ENCODE measurements at places on chromosomes 6 and 20.

DNA sequence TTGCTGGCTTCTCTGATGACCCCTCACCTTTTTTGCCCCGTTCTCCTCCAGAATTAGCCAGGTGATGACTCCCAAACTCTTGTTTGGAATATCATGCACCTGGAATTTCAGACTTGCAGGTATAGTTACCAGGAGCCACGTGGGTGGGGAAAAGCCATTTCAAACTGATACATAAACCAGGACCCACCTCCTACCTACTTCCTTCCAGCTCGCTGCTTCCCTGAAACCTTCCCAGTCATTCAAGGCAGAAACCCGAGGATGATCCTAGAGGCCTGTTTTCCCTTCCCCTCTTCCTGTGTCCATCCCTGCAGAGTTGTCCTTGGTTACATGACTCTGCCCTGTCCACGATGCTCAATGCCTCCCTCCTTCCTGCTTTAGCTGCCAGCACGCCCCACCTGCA, 101.9 kb downstream of the MTHFD1L start:
- DNase-seq, result no peak

GRCh38 chr6:13908955-13909381, 15.8 kb upstream of the RNF182 start:
- DNase-seq, result peak; percentile 52

DNA sequence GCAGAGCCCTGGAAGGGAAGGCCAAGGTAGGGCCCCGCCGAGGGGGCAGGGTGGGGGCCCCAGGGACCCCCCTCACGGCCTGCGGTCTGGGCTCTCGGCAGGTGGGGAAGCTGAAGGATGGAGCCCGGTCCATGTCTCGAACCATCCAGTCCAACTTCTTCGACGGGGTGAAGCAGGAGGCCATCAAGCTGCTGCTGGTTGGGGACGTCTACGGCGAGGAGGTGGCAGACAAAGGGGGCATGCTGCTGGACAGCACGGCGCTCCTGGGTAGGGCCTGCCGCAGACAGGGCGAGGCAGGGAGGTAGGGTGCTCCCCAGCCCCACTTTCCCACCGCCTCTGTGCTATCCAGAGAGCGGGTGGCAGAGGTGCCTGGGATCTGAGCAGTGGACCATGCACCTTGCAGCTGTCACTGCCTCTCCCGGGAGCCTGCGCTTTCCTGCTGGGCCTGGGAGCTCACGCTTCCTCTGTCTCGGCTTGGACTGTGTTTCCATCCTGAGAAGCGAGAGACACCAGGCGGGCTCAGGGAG, 83.1 kb downstream of the SYNJ2 start:
- DNase-seq, result no peak

DNA sequence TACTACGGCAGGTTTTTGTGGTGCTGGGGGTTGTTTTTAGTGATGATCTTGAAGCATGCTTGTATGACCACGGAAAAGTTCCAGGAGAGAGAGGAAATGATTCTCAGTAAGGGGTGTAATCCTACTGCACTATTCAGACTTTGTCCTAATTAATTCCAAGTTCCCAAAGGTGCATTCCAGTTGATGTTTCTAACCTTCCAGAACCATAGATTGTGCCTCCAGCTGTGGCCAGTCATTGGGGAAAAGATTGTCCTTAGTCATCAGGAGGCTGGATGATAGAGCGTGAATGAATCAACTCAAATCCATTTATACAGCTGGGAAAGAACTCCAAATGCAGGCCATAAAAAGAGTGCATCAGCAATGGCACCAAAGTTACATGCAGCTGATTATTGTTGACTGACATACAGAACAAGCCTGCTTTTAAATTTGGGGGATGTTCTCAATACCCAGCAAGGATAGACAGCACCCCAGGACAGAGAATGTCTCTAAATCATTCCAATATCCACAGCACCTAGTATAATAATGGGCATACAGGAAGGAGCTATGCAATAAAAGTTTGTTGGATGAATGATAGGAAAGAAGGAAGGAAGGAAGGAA, 27.8 kb upstream of the PKHD1 start:
- DNase-seq, result no peak

GRCh38 chr20:10260316-10260715, 41.7 kb downstream of the SNAP25 start:
- no peak for DNase-seq

DNA sequence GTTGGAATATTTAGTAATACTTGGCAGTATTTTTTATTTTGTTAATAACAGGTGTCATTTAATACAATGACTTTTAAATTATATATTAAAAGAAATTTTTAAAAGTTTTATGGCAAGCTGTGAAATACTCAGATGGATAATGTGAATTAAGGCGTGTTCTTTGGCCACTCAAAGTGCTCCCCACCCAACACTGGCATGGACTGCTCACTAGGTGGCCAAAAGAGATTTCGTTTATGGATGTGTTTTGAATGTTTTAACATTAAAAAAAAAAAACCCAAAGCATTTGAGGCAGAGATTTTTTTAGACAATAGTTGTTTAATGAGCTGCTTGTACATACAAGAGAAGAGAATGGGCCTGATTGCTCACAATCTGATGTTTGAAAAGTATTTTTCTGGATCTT, 86.5 kb downstream of the QKI start:
- no peak for DNase-seq

DNA sequence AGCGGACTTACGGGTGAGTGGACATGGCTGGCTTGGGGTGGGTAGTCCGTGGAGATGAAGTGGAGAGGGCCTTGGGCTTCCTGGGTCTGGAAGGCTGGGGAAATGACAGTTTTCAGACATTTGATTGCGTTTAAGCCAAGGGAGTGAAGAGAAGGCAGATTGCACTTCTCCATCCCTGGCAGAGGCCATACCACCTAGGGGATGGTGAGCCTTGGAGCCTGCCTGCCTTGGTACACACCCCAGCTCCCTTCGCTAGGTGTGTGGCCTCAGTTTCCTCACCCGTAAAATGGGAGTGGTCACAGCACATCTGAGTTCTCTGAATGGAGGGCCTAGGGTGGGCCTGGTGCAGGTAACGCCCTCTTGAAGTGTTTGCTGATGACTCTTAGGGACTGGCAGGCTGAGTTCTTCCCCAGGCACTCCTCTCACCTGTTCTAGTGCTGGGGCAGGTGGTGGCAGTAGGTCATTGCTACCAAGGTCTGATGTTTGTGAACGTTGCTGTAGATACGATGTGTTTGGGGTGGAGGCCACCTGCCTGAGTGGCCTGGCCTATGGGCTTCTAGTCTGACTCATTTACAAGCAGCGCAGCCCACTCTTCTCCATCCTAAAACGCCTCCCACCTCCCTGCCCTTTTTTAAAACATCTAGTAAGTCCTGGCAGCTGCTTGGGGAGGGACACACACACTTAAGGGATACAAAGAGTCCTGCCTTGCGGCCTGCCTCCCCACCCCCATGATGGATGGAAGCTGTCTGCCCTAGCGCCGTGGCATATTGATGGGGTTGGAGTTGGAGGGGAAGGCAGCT, 2.3 kb downstream of the RBM38 start:
- DNase-seq, result no peak

GRCh38 chr6:155077784-155078183, 82.7 kb downstream of the TIAM2 start:
- peak; percentile 36 for DNase-seq

- peak; percentile 92 for DNase-seq
Measured at GRCh38 chr6:37990762-37991525, 171.4 kb downstream of the ZFAND3 start.

DNA sequence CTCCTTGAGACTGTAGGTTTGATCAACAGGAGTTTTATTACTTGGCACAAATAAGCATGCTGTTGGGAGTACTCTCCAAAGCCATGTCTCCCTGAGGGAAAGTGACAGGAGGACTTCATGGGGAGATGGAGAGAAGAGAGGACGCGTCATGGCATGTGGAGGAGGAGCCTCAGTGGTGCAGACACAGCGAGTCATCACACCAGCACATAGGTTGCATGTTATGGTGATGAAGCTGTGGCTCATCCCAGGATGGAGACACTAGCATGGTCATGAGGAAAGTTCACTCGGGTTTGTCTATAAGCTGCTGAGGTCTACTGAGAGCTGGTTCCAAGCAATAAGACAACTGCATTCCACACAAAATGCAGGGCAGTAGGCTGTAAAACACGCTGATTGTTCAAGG, 13.2 kb upstream of the SSTR4 start:
- DNase-seq, result no peak

DNA sequence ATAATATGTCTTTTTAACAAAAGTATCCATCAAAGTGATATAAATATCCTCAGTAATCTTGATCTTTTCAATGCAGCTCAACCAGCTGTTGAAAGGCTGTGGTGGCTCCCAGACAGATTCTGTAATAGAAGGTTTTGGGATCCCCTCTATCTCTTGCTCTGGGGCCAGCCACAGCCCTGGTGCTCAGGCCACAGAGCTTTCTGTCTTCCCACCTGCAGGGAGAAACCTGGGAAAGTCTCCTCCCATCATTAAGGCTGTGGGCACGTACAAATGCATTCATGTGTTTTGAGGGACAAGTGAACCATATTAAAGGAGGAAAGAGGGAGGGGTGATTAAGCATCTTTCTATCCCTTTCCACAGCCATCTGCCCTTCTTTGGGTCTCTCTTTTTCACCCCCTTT, 183.1 kb downstream of the PRDM13 start:
- DNase-seq, result no peak

DNA sequence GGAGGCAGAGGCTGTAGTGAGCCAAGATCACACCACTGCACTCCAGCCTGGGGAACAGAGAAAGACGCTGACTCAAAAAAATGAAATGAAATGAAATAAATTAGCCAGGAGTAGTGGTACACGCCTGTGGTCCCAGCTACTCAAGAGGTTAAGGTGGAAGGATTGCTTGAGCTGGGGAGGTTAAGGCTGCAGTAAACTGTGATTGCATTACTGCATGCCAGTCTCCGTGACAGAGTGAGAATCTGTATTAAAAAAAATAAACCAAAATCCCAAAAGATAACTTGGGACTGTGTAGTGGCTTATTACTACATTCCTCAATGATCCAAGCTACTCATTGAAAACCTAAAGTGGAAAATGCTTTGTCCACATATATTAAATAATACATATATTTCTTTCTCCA, 87.0 kb downstream of the SGK1 start:
- no peak for DNase-seq

DNA sequence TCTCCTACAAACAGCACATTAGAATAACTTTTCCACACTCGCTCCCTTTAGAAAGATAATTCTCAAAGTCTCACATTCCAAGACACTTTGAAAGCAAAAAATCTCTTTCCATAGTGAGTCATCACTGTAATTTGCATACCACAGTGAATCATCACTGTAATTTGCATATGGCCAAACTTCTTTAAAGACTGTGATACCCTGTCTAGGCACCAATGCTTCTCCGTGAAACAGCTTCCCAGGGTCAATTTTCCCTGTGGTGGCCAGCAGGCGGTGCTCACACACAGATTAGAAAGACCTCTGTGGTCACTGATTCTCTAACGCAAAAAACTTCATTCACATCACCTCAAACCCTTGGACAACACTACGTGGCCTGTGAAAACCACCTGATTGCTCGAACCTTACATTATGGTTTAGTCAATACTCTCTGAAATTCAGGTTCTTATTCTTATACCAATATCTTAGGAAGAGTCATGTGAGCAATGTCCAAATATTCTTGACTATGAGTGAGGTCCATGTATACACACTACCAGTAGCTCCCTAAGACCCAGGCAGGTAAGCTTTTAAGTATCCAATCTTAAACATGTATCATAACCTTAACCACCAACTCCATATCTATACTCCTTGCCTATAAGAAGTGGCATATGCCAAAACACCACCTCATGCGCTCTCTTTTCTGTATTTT, 78.5 kb upstream of the PHACTR1 start:
- DNase-seq, result peak; percentile 70

GRCh38 chr6:93248631-93249030, 170.7 kb downstream of the EPHA7 start:
- no peak for DNase-seq

DNA sequence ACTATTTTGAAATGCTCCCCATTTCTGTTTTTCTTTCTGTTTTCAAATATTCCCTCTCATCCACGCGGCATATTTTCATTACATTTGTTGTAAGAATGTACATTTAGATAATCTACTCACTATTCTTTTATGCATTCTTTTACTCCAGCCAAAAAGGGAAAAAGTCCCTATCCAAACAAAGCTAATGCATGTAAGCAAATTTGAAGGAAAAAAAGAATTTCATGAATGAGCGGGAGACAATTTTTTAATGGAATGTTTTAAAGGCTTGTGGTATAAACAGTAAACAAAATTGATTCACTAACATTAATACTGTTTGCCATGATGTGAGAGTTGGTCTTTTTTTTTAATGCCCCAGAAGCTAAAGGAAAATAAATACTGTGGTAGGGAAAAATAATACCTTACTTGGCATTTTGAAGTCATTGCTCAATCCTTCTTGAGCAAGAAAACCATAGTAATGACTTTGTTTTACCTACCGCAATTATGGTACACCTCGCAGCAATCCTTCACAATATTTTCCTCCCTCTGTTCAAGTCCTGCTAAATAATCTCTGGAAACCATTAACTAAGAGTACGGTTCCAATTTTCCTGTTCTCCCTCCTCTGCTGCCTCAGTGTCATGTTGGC, 79.0 kb downstream of the BACH2 start:
- DNase-seq, result no peak

- no peak for DNase-seq
Measured at GRCh38 chr6:37565267-37566110, 65.8 kb upstream of the CCDC167 start.

GRCh38 chr6:132648356-132648755, 10.6 kb downstream of the TAAR1 start:
- no peak for DNase-seq

GRCh38 chr6:3236005-3236404, 8.6 kb upstream of the TUBB2B start:
- DNase-seq, result no peak

GRCh38 chr20:36493801-36494114, 47.6 kb upstream of the MYL9 start:
- peak; percentile 82 for DNase-seq

- no peak for DNase-seq
Measured at GRCh38 chr20:6644813-6645628, 122.5 kb upstream of the BMP2 start.

- DNase-seq, result peak; percentile 59
Measured at GRCh38 chr6:79600812-79601609, 30.1 kb upstream of the SH3BGRL2 start.

DNA sequence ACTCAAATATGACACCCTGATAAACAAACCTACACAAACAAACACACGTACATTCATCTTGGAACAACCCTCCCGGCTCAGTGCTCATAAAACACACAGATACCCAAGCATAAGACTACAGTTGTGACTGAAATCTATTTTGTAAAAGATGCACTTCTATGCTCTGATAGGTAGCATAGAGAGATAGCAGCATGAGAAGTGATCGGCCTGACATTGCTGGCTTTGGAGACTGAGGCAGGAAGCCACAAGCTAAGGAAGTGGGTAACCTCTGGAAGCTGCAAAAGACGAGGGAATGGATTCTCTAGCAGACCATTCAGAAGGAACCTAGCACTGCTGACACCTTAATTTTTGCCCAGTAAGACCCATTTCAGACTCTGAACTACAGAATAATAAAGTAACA, 1.6 kb upstream of the RNF39 start:
- DNase-seq, result no peak
